ENCODE measurements at places on chromosomes 11 and 22.

DNA sequence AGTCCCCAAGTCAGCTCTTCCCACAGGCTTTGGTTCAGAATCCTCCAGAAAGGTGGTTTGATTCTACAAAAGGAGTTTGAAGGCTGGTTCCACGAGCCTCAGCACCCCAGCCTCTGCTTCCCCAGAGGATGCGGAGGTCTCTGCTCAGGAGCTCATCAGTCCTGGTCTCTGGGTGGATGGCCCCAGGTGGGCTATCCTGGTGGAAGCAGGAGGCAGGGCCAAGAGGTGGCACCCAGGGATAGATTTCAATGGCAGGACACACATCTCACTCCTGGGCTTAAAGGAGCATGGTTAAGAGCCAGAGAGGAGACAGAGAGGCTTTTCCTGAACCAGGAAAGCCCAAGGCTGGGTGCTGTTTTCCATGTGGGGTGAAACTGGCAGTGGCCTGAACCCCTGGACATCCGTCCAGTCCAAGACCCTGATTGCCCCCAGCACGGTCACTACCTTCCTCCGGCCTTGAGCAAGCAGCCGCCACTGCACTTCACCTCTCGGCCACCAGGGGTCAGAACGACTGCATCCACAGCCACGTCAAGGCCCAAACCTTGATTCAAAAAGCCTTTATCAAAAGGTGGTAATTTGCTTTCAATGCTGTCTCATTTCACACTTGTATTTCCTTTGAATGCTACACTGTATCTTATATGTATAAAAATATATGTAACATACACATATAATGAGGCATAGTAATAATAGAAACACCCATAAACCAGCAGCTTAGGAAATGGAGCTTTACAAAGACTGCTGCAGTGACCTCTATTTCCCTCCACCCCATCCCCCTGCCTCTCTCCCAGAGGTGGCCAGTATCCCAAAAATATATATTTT is 19.3 kb upstream of the FXYD2 start:
- DNase-seq, result peak; percentile 60

DNA sequence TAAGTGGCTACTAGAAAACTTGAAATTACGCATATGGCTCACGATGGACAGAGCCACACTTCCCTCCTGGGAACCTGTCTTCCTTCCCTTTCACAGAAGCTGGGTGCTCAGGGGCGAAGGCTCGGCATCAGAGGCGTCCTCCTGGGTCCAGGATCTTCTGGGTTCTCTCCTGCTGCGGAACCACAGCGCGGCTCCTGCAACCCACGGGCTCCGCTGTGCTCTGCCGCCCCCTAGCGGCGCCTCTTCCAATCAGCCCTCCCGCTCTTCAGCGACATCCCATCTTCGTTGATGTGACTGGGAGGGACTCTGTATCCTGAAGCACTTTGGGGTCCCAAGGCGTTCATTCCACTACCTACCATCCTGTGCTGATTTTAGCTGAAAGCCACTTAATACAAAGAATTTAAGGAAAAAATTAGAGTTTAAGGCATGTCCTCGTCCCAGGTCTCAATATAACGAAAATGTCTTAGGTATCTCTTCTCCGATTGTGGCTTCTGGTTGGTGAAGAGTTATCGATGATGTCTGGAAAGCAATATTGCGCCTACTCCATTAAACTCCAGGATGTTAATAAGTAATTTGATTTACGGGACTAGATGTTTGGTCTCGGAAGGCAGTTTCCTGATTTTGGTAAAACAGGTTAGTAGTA is 14.8 kb upstream of the RPS3 start:
- peak; percentile 81 for DNase-seq

- no peak for DNase-seq
These were observed 4.3 kb downstream of the SMTN start for GRCh38 chr22:31085493-31085824.

GRCh38 chr22:17250380-17251082 is 31.3 kb upstream of the ADA2 start:
- DNase-seq, result no peak

DNA sequence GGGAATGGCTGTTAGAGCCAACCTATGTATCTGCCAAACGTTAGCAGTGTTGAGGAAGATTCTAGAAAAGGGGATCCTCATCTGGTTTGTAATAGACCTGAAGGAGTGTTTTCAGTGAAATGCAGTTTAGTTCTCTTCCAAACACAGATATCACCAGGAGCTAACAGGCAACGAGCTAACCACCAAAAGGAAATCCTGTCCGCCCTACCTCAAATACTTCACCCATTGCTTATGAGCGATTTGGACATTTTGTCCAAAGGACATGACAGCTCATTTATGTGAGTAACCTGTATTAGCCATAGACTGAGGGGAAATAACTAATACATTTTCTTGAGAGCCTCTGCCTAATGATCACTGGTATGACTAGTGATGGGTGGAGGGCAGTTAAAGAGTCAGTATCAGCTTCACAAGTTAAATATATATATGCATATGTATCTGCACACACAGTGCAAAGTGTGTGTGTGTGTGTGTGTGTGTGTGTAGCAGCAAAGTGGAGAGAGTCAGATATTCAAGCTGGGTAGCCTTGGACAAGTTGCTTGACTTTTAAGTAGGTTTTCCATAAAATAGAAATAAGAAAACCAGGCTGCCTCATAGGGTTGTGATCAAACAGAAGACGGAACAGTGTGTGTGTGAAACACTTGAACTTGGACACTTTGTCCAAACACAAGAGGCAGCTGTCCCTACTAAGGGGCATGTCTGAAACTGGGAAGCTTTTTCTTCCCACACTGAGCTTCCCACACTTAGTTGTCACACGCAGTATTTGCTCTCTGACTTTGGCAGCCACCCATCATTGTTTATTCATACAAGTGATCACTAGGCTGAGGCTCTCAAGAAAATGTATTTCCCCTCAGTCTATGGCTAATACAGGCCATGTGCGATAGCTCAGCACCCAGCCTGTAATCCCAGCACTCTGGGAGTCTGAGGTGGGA is 940 bp upstream of the C11orf91 start:
- no peak for DNase-seq

GRCh38 chr11:73380897-73381410 is 4.8 kb downstream of the RELT start:
- DNase-seq, result no peak

DNA sequence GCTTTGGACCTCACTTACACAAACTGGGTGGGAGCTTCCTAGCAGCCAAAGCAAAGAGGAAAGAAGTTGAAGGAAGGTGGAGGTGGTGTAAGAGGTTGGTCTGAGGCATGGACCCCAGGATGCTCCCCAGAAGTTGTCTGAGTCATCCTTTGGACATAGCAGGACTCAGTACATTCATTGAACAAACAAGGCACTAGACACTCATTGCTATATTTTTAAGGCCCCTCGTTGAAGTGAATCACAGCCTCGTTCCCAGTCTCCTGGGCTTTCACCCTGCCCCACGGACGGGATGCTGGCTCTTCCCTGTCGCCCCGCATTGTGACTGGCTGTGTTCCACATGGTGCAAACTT is 95.9 kb upstream of the FGF3 start:
- no peak for DNase-seq

DNA sequence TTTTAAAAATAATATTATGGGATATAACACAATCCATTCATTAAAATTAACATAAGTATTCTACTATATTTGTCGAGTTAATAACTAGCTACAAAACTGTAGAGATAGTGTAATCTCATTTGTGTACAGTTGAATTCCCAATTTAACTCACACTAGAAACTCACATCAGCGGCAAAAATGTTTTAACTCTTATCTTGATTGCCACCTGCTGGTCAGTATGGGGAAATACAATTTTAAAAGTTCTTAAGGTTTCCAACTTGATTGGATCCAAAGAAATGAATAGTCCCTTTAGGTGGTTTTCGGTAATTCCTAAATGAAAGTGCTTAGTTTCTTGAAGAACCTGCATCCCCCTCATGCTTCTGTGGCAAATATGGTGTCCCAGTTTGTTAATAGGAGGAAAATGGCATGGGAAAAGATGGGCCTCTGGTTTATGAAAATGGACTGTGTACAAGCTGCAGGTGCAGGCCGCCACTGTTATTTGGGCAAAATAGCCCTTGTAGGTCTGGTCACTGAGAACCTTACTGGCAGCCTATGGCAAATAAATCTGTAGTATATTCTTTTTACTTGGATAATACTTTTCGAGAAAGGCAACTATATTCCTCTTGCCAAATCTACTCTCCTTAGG is 33.7 kb upstream of the SLC17A6 start:
- DNase-seq, result peak; percentile 16

GRCh38 chr11:35326266-35326879 is 93.0 kb downstream of the SLC1A2 start:
- no peak for DNase-seq

DNA sequence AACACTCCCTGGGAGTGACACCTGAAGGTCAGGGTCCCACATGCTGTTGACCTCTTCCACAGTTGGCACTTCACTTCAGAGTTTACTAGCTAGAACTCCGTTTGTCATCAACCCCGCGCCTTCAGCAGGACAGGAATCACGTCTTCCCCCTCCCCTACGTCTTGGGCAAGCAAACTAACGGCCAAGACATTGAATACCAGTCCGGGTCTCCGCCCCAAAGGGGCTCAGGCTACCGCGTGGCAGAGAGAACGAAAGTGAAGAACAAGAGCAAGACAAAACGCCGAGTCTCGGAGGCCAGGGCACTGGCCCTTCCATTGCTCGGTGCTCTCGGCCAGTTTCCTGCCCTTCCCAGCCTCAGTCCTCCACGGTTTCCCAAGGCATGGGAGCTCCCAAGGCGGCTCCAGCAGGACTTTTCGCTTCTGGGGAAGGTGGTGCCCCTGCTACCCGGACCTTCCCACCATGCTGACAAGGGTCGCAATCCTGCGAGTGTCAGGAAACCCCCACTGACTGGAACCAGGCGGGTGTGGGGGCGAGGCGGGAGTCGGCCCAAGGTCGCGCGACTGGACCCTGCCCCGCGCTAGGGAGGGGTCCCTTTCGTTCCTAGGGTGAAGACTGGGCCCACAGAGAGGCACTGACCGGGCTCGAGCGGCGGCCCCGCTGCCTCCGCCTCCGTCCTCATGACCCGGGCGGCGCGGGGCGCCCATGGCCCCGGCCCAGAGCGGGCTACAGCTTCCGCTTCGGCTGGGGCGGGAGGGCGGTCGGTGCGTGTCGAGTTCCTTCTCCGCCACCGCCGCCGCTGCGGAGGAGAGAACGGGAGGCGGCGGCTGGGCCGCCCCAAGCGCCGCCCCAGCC is at the start of gene GUCD1:
Gene GUCD1 (minus strand): TSS at position 826 of the 852 bp plus-strand sequence. CDS start 147 bp downstream, at position 679.
- peak; percentile 36 for DNase-seq

DNA sequence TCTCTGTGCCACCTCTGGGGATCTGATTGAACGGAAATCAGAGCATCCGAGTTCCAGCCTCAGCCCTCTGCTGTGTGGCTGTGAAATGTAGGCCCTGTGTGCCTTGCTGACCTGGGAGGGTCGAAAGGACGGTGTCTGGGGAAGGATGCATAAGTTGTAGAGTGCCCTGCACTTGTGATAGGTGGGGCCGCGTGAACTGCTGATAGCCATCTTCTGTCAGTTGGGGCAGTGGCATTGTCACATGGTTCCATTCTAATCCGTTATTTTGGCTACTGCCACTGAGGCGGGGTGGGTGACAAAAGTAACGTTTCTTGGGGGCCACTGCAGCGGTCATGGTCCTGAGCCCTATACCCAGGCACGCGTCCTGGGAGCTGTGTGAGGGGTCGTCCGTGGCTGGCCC is 63.4 kb downstream of the LRP5 start:
- DNase-seq, result no peak

DNA sequence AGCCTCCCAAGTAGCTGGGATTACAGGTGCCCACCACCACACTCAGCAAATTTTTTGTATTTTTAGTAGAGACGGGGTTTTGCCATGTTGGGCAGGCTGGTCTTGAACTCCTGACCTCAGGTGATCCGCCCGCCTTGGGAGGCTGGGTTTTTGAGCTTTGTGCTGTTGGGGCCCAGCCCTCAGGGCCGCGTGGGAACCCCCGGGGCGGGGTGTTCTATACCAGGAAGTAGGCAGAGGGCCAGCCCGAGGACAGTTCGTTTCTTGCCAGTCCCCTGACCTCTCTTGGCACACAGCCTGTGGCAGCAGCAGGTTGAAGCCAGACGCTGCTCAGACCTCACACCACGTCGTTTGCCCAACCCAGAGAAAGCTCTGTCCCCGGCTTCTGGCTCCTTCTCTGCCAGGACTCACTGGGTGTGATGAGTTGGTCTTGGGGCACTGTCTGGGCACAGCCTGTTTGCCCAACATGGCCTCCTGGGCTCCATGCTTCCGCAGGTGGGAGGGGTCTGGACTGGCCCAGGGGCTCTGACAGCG is 24.9 kb upstream of the CHKA start:
- no peak for DNase-seq

- DNase-seq, result no peak
These were observed 9.1 kb upstream of the SESN3 start for GRCh38 chr11:95239871-95240649.

DNA sequence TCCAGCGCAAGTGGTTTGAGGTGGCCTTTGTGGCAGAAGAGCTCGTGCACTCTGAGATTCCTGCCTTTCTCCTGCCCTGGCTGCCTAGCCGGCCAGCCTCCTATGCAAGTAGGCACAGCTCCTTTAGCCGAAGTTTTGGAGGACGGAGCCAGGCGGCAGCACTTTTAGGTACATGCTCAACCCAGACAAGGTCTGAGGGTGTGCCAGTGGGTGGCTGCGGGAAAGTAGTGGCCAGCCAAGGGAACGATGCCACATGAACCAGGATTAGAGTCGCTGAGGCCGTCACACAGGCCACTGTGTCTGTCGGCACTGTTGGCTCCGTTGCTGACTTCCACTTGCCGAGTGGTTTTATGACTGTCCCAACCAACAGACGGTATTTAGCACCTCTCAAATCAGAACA is 64.8 kb upstream of the YWHAH start:
- DNase-seq, result no peak

DNA sequence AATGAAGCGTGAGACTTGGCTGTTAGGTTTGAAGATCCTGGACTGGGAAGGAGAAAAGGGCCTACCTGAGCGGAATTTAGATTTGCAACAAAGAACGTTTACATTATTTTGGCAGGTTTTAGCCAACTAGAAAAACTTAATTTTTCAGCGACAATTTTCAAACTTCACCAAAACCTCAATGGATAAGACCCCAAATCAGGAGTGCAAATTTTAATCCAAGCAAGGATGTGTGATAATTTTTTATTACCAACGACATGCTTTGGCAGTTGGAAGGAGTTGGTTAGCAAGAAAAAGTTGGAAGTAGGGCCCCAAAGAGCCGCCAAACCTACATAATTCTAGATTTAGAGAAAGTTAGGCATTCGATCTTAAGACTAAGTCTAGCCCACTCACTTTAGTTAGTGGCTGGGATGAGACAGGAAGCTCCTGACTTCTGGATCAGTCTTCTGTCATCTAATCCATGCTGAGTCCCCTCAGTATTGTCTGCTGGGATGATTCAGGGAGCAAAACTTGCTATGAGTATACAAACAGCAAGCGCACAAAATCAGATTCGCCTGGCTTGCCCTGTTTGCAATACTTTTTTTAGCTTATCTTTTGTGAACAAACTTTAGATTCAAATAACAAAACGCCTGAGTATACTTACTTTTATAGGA is 787 bp upstream of the RDX start:
- DNase-seq, result no peak

DNA sequence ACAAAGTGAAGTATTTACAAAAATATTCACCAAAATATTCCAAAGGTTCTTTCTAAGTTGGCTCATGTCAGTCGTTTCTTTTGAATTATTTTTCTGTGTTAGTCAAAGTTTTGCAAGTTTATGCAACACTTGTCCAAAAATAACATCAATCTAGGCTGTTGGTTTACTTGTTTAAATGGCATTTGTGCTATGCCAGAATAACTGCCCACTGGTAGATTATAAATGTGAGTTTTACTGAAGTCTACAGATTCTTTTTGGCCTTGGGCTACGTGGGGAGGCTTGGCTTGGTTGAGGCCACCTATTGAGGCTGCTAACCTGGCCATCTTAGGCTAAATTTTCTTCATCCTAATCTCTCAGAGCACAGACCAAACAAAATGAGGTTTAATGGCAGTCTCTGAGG is 1091.9 kb upstream of the RAG2 start:
- no peak for DNase-seq

GRCh38 chr11:86291466-86292262 is 10.4 kb upstream of the HIKESHI start:
- DNase-seq, result peak; percentile 63

All from germinal center (tissue), 1 donor.